ENCODE measurements at places on chromosomes 2 and 18.

GRCh38 chr18:42005782-42006181, 50.7 kb downstream of the PIK3C3 start:
- DNase-seq = no peak

- DNase-seq = no peak
These were observed 109.2 kb downstream of the VIT start for GRCh38 chr2:36805635-36806224.

- DNase-seq = no peak
These were observed 43.0 kb upstream of the RAB6C start for GRCh38 chr2:129936334-129936934.

GRCh38 chr2:132760405-132760804, 90.4 kb upstream of the LYPD1 start:
- no peak for DNase-seq

DNA sequence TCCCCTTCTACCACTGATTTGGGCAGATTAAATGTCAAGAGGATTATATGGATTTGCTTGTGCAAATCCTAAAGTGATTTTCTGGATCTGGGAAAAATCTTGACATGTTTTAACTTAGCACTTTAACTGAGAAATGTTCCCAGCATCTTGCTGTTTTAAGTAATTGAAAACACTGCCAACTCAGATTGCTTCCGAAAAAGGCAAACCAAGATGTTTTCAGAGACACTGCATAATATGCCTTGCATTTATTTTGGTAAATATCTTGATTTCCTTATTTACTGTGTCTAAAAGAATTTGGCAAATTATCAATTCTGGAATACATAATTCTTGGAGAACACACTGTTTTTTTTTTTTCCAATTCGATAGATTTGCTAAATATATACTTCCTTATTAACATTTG, 385.0 kb upstream of the FAM98A start:
- no peak for DNase-seq

DNA sequence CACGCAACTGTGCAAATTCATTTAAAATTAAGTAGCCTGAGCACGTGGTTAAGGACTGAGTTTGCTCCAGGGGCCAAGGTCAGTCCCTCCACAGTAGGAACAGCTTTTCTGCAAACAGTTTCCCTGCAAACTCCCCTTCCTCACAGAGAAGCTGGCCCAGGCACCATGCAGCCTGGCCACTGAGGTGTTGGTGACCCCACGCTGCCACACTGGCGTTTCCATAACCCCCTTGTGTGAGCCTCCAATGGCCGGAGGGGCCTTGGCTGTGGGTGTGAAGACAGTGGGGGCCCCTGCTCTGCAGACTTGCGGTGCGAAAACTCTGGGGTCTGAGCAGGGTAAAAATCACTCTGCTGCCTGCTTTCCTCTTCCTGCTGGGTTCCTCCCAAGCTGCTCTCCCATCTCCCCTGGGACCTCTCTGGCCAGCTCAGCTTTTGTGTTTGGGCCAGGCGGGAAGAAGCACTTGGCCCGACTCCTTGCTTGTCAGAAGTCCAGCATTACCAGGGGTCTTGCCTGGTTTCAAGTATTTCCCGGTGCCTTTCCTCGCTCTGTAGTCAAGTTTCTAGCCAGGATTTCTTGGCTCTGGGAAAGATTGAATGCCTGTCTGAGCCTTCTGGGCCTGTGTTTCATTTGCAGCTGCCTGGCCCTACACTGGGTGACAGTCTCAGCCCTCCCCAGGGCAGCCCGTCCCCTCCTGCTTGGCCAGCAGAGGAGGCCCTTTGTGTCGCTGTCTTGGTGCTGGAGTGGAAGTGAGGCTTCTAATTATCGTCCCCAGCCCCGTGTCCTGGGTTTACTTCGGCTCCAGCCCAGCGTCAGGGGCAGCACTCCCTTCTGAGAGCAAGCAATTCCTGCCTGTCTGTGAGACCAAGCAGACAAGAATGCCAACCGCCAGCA, 131.4 kb upstream of the SLC1A4 start:
- no peak for DNase-seq

DNA sequence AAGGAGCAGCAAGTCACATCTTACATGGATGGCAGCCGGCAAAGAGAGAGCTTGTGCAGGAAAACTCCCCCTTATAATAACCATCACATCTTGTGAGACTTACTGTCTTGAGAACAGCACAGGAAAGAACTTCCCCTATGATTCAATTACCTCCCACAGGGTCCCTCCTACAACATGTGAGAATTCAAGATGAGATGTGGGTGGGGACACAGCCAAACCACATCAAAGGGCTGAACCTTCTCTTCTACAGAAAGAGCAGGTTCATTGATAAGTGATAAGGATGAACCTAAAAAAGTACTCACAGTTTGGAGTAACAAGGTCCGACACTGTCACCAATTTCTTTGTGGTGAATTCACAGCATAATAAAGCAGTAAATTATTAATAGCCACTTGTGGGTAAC, 422.2 kb upstream of the FSIP2 start:
- no peak for DNase-seq

DNA sequence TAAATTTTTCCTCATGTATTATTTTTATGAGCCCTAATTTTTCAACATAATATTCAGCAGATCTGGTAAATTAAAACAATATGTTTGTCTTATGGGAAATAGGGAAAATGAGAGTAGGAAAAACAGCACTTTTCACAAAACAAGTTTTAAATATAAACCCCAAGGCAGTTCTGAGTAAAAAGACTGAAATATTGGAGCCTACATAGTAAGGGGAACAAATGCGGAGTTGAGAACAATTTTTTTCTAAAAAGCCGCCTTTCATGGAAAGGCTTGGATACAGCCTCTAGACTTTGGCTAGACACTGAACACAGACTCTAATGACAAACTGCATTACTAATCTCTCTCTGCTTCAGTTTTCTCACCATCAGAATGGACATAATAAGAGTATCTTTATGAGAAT, 174.1 kb downstream of the NOL4 start:
- DNase-seq = no peak

DNA sequence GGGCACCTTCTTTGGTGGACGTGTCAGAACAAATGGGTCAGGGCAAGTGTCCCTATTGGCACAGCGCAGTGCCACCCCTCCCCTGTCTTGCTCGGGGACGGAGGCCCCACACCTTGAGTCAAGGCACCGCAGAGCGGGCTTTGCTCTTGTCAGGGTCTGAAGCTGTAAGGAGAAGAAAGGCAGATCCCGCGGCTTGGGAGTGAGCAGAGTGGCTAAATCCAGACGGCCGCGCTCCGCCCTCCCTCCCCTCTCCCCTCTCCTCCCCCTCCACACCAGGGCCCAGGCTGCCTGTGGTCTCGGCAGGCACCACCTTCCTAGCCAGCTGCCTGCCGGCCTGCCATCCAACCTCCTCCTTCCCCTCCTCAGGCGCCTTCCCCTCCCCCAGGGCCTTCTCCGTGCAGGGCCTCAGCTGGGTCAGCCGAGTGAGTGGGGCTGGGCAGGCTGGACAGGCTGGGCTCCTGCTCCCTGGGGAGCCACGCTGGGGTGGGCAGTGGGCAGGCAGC, 25.8 kb downstream of the SPEG start:
- DNase-seq = no peak

DNA sequence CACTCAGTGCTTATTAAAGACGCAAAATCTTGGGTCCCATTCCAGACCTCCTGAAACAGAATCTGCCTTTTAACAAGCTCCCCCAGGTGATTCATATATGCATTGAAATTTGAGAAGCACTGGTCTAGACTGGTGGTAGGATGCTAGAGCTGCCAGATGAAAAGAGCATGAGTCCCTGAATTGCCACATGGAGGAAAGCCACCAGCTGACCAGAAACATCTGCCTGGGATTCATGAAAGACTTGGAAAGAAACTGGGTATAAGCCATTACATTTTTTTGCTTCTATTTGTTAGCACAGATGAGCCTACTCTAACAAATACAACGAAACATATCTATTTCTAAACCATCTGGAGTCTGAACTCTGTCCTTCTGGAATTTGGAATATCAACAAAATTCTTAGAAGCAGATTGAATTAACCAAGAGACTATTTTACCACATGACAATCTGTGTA, 228.9 kb downstream of the RBM43 start:
- no peak for DNase-seq

DNA sequence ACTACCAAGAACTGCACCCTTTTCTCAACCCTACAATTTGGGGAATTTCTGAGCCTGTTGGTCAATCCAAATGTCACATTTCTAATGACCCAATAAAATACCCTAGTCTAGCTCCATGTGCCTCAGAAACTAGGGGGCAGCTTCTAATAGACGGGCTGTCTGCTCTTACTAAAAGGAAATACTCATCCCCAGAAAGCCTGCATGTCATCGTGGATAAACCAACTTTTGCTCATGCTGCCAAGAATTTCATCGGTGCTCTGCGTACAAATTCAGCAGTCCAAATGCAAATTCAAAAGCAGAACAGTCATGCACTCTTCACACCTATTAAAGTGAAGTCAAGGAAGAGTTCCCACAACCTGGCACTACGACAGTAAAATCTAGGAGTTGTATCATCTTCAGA, 377.3 kb downstream of the LNPK start:
- DNase-seq = no peak

GRCh38 chr18:45464619-45465018, 150.7 kb upstream of the SLC14A2 start:
- DNase-seq = no peak

DNA sequence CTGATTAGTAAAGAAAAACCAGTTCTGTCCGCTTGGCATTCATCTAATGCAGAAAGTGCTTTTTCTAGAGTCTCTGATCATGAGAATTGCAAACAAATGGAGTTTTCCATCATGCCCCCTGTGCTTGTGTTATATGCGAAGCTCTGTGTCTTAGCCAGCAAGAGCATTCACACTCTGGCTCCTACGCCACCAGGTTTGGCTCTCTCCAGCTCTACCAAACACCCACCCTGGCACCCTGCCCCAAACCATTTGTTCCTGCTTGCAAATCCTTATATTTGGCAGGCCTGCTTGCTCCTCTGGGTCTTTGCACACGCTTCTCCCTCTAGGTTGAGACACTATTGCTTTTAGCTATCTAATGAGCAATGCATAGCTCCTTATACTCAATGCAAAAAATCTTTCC, 204.1 kb upstream of the CYRIA start:
- no peak for DNase-seq

GRCh38 chr18:7784171-7784570, 217.1 kb downstream of the PTPRM start:
- DNase-seq = no peak

- no peak for DNase-seq
These were observed 86.6 kb upstream of the EPC2 start for GRCh38 chr2:148557844-148558436.

DNA sequence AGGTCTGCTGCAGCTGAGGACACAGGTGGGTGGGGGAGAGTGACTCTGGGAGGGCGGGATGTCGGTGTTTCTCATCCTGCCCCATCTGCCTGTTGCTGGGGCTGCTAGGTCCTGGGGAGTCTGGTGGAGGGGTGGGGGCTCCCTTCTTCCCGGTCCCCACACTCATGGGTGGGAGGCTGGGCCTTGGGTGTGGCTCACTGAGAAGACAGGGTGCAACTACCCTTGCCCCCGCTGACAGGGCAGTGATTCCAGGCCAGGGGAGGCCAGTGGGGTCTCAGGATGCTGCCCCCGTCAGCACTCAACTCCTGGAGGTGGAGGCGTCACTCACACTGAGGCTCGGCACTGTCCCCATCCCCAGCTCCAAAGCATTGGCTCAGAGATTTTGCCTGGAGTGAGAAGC, 7.7 kb upstream of the NFATC1 start:
- no peak for DNase-seq

- DNase-seq = no peak
These were observed 273.3 kb downstream of the CD226 start for GRCh38 chr18:69674292-69674877.
